ENCODE measurements at places on chromosomes 1 and 21.

DNA sequence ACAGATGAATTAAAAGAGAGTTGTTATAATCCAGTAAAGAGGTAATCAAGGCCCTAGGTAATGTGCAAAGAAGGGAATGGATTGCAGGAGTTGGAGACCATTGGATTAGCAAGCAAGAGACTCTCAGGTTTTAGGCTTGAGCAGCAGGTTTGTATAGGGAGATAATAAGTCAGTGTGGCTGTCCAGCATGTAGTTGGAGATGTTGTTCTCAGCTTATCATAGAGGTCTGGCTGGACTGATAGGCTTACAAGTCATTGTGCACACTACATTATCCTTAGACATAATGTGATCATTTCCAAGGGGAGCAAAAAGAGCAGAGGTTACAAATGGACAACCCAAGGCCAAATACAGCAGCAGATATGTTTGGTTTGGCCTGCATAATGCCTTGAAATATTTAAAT, 45.9 kb upstream of the SAMD13 start:
- DNase-seq = no peak

GRCh38 chr1:114152508-114153260, 985 bp downstream of the SYT6 start:
- DNase-seq = no peak

- DNase-seq = no peak
Measured at GRCh38 chr21:45816794-45817193, 164.8 kb upstream of the COL6A1 start.

DNA sequence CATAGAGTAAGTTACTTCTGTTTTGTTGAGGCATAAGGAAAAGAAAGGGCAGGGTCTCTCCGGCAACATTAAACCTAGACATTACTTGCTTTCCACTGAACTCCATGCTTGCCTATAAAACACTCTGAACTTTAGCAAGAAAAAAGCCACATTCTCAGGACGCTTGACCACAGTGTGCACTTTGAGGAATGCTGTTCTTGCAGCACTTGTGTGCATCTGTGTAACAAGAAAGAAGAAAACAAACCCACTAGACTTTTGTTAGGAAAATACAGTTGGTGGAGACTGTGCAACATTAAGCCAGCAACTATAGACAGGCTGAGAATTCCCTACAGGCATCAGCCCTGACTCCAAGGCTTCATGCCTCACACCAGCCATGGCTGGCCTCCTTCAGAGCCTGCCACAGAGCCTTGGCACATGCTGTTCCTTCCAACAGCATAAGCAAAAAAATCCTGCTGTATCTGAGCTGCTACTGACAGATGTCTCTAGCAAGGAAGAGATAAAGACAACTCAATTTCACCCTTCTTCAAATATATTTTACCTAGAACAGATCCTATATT, 5.8 kb downstream of the PDZK1 start:
- no peak for DNase-seq

GRCh38 chr21:36431252-36431651, 46.1 kb downstream of the CHAF1B start:
- no peak for DNase-seq

All from iPS DF 19.7 (cell line).